ENCODE measurements at places on chromosomes 16 and 17. TPM values are rescaled to one million over a fixed set of nuclear protein-coding genes. Genes with fewer than 3 reads are reported as not detected.

Gene KRTAP2-2
- not detected for total RNA-seq

Gene SLC13A2
- total RNA-seq, result not detected

- DNase-seq, result no peak
These were observed 6.9 kb upstream of the SCNN1G start for GRCh38 chr16:23175651-23176050.

DNA sequence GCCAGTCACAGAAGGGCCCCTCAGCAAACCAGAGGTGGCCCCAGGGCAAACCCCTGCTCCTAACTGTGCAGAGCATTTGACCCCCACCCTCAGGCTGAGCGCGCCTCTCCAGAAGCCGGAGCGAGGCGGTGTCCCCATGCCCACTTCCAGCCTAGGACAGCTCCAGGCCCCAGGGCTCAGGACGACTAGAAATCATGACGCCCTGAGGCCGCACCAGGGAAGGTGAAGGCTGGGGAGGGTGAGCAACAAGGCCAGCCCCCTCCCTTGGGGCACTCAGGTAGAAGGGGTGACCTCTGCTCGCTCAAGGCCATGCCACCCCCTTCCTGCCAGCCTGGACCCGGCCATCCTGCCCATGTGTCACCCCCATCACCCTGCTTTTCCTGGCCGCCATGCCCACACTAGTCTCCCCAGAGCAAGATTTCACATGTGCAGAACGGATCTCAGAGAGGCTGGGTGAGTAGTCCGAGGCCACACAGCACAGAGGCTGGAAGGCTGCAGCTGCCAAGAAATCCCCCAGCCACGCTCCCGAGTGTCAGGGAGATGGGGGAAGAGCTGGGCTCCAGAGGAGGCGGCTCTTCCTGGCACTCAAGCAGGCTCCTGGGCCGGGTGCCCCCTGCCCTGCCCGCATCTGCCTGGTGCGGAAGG, 2.1 kb upstream of the PVALEF start:
- DNase-seq, result no peak

- no peak for DNase-seq
These were observed 17.8 kb downstream of the ST6GALNAC2 start for GRCh38 chr17:76567634-76568432.

DNA sequence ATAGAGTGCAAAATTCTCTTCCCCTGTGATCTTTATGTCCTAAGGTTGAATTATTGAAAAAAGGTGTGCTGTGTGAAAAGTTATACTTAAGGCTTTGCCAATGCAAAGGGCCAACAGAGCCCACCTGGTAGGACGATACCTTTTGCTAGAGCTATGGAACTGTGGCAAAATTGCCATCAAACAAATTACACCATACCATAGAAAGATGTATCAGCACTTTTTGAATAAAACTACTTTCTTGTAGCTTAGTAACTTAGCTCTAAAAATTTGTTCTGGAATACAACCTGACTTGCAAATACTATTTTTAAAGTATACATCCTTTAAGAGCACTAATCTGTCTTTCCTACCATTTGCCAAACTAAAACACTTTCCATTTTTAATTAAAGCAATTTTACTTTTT, 147.2 kb upstream of the ERCC4 start:
- no peak for DNase-seq

Gene FBXO39
- not detected for total RNA-seq

- no peak for DNase-seq
These were observed 233.5 kb upstream of the RPL38 start for GRCh38 chr17:73969956-73970355.

- no peak for DNase-seq
These were observed 2.3 kb upstream of the COL1A1 start for GRCh38 chr17:50203604-50204345.
